HT1080 (cell line): ENCODE measurements at places on chromosomes 5 and 9.

DNA sequence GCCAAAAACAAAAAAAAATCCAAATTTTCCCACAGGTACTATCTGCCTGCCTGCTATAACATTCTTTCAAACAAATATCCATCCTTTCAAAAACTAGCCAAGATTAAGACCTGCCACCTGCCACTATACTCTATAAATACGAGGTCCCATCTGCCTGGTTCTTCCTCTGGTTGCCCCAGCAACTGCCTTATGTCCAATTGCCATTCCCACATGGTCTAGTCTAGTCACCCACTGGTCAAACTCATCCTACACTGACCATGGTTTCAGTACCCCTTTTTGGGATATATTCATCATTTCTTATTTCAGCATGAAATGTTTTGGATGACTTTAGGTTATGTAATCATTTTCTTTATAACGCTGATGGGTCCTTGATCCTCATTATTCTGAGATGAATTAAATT is 95.1 kb upstream of the CCNG1 start:
- DNase-seq, result no peak

DNA sequence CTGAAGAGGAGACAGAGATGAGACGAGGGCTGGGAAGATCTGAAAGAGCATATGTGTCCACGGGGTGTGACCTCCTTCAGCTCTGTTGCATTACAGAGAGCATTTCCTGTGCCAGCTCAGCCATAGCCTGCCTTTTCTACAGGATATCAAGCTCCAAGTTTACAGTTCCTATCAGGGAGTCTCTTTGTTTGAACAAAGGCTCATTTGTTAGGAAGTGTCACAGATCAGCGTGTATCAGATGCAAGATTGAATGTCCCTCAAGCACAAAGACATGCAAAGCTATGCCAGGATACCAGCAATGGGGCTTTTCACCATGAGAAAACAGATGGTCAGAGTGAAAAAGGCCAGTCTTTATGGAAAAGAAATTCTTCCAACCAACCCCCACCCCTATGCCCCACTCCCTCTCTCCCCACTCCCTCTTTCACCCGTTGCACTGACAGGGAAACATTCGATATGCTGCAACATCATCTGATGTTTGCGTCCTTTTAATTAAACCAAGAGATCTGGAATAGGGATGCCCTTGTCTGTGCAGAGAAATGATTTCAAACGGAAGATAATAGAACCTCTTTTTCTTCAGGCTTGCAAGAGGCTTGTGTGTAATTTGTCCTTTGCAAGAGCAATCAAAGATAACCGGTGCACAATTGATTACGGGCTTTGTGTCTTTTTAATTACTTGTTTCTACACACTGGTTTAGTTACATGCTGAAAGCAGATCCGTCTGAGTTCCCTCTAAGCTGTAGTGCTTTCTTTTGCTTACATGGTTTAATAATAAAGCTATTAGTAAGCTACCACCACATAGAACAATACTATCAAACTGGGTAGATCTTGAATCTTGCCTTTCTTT is 263.1 kb upstream of the RGMB start:
- peak; percentile 75 for DNase-seq

DNA sequence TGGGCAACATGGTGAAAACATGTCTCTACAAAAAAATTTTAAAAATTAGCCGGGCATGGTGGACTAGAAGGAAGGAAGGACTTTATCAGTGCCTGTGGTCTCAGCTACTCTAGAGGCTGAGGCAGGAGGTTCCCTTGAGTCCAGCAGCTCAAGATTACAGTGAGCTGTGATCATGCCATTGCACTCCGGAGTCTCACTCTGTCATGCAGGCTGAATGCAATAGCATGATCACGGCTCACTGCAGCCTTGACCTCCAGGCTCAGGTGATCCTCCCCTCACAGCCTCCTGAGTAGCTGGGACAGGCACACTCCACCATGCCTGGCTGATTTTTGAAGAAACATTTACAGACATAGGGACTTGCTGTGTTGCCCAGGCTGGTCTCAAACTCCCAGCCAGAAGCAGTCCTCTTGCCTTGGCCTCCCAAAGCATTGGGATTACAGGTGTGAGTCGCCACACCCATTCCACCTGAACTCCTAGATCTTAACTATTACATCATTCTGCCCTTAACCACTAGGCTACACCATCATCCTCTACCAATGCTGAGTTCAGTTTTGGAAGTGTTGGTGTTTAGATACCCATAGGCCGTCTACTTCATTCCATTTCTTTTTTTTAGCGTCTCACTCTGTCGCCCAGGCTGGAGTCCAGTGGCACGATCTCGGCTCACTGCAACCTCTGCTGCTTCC is 2.0 kb upstream of the URM1 start:
- no peak for DNase-seq

- DNase-seq, result no peak
Measured at GRCh38 chr9:75754080-75754479, 136.4 kb upstream of the PCSK5 start.

GRCh38 chr5:143251190-143251589 is 152.3 kb downstream of the NR3C1 start:
- DNase-seq, result no peak

DNA sequence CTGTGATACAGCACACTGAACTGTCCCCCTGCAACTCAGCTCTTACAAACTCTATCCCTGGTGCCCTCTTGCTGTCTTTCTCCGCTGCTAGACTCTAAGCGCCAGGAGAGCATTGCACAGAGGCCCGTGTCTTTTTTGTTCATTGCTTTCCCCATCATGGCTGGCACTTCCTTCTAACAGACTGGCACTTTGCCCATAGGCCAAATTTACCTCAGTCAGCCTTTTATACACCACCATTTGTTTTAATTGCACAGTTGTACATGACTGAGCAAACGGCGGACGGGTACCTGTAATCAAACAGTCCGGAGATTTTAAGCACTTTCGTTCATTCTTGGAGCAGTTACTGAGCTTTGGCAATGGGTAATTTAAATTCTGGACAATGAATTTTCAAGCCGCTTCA is 102.2 kb upstream of the CLINT1 start:
- no peak for DNase-seq

DNA sequence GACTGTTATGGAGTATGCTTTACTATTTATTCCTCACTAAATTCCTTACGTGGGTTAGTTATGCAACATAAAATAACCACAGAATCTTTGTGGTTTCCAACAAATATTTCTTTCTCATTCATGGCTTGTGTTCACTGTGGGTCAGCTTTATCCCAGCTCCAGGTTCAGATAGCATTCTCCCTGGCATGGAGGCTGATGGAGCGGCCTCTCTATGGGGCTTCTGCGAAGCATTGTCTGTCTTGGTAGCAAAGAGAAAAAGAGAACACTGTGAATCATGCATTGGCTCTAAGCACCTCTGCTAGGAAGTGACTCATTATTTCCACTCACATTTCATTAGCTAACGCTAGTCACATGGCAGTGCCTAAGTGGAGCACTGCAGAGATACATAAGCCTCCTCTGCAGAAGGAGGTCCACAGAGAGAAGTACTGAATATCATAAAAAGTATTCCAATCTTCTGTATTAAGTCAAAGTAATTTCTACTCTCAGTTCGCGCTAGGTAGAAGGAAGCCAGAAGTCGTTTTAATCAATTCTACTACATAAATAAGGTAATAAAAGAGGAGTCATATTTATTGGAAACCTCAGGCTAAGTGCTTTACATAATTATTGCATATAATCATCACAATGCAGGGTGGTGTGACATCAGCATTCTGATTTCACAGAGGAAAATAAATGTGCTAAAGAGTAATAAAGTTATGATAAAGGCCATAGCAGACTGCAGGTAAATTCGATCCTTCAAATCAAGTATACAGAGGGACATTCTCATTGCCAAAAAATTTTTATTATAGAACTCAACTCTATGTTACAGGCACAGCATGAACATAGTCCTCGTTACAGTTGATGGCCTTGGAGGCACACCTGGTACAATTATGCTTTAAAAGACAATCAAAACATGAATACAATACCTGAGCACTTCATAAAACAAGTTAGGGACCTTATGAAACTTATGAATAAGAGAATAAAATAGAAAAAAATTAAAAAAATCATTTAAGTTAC is 531.1 kb downstream of the CETN3 start:
- DNase-seq, result peak; percentile 77

- peak; percentile 84 for DNase-seq
Measured at GRCh38 chr5:160312134-160312959, at the start of gene CCNJL. Gene CCNJL (minus strand): TSS chr5:160312564. CDS start chr5:160311923, 641 bp downstream.

GRCh38 chr9:22356985-22357384 is 89.6 kb upstream of the DMRTA1 start:
- DNase-seq, result no peak

GRCh38 chr5:100644185-100644584 is 109.0 kb downstream of the FAM174A start:
- no peak for DNase-seq

DNA sequence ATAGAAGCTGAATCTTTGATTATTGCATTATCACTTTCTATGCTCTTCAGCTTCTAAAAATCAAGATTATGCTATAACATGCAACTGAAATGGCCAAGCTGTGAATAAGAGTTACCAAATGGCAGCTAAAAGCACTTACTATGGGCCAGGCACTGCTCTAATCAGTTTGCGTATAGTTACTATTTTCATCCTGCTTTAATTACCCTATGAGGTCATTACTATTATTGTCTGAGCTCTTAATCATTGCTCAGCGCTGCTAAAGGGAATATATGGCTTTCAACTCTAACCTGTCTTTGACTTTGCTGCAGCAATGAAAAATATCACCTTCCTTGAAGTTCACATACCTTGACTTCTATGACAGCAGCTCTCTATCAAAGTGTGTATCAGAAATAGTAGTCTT is 210.8 kb downstream of the TRPM3 start:
- DNase-seq, result no peak

- no peak for DNase-seq
Measured at GRCh38 chr5:149441986-149442385, 62.9 kb upstream of the IL17B start.

- no peak for DNase-seq
Measured at GRCh38 chr9:27673641-27674040, 100.4 kb upstream of the C9orf72 start.

DNA sequence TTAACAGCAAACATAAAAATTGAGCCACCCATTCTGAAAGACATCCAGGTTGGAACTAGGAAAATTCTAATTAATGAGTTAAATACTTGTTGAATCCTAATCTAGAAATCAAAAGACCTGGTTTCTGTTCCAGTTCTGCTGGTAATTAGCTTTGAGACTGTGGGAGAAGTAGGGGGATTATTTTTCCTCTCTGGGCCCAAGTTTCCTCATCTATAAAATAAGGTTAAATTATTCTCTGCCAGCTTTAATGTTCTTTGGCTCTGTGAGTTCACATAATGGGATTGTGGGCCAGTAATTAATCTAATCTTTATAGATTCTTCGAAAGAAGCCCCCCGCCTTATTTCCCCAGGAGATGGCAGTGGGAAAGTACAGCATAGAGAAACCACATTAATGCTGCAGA is 104.6 kb downstream of the ENC1 start:
- DNase-seq, result no peak

GRCh38 chr5:80231243-80231642 is 24.6 kb downstream of the SERINC5 start:
- DNase-seq, result peak; percentile 81

- peak; percentile 26 for DNase-seq
Measured at GRCh38 chr5:121138495-121138907, 674.4 kb downstream of the PRR16 start.

DNA sequence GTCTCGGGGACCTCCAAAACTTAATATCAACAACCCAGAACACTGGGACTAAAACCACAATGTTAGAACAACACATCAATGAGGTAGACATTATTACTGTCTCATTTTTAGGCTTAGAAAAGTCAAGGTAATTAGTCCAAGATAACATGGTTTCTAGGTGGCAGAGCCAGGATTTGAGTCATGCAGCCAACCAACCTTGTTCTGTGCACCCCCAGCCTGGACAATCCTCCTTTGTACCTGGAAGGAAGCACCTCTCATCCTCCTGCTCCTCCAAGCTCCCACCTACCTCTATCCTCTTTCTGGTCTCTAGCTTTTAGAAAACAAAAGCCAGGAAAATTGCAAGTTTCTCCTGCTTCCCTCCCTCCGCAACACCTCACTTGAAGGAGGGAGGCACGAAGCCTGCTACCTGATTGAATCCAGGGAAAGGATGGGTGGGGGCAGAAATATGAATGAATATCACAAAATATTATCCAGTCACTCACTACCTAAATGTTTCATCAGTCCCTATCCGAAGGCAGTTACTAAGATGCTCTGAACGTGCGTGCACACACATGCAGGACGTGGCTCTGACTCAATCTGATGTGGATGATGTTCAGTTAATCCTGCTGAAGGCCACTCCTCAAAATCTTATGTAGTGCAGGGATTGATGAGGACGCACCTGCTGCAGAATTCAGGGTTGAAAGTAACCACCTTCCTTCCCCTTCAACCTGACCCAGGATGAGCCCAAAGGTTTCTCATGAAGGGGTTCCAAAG is 26.3 kb upstream of the TTC1 start:
- no peak for DNase-seq

GRCh38 chr9:69456201-69456600 is 131.2 kb downstream of the ENTREP1 start:
- no peak for DNase-seq

- no peak for DNase-seq
Measured at GRCh38 chr9:6049798-6050197, 34.4 kb upstream of the RANBP6 start.

- DNase-seq, result no peak
Measured at GRCh38 chr5:43312076-43312661, 1.0 kb downstream of the HMGCS1 start.

DNA sequence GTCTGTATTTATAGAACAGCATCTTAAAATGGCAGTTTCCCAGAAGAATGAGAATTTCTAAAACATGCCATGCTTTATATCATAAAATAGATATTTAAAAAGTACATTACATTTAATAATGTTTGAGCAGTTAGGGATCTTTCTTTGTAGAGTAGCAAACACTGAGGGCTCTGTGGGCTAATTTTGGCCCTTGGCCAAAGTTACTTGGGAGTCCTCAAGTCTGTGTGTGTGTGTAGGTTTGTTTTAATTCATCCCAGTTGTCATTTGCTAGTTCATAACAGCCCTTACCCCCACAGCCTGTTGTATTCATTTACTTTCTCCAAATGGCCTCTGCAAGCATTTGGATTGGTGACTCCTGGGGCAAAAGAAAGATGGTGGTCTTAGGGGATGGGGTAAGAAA is 576.4 kb upstream of the SGCD start:
- no peak for DNase-seq

DNA sequence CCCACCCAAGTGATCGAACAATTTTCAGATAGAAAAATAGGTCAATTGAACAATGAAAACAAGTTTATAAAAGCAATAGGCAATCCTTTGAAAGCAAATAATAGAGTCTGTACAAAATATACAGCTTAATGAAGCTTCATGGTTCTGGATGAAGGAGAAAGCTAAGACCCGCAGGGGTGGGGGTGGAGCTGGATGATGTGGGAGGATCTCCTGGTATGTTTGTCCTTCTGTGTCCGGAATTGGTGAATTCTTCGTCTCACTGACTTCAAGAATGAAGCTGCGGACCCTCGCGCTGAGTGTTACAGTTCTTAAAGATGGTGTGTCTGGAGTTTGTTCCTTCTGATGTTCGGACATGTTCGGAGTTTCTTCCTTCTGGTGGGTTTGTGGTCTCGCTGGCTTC is 149.9 kb downstream of the NXNL2 start:
- no peak for DNase-seq
